NB4 (cell line): ENCODE measurements at places on chromosomes 7 and 10.

GRCh38 chr10:13440185-13441061 lies 88.4 kb downstream of the BEND7 start:
- peak; percentile 40 for DNase-seq

DNA sequence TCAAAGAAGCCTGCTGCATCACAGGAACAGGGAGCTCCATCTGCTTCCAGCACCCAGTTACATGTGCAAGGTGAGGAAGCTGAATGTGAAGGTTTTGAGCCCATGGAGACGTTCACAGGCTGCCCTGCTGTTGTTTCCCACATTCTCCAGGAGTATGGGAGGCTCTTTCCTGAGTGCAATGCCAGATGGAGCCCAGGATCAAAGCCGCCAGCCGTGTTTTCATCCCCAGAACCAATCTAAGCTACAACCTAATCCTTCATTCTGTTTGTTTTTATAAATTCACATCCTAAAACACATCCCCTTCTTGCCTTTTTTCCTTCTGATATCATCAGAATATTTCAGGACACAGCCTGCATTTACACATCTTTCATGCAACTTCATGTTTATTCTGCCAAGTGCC lies 98.9 kb upstream of the PRR15 start:
- DNase-seq: no peak

- DNase-seq: no peak
Observed at GRCh38 chr7:141706239-141707064, 1.7 kb upstream of the WEE2 start.

DNA sequence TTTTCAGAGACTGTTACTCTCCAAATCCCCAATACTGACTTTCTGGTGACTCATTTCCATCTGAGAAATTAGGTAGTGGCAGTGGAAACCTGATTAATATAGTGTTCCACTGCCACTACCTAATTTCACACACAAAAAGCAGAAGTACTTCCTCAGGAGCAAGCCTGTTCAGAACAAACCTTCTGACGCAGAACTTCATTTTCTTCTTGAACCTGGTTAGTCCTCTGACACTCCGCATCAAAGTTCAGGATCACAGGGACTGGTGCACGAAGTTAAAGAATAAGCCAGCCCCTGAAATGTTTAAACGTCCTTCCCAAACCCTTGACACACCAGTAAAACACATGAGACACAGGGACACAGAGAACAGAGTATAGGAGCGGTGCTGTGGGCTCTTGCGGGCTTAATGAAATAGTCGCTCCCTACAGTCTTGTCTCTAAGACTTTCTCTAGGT lies 4.4 kb downstream of the WDR91 start:
- DNase-seq: peak; percentile 48

- DNase-seq: no peak
Observed at GRCh38 chr7:121369462-121369861, 26.6 kb downstream of the FAM3C start.

DNA sequence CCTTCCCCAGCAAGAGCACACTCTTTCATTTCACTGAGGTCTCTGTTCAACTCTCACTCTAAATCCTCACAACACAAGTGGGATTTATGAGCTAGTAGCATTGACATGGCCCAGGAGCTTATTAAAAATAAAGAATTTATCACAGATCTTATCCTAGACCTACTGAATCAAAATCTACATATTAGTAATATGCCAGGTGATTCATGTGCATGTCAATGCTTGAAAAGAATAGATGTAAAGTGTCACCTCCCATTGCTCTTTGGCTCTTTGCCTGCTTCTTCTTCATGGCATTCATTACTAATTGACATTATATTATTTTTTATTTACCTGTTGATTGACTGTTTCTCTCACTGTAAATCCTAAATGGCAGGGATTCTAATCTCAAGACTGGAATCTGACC lies 459.2 kb upstream of the LRRTM3 start:
- DNase-seq: no peak

DNA sequence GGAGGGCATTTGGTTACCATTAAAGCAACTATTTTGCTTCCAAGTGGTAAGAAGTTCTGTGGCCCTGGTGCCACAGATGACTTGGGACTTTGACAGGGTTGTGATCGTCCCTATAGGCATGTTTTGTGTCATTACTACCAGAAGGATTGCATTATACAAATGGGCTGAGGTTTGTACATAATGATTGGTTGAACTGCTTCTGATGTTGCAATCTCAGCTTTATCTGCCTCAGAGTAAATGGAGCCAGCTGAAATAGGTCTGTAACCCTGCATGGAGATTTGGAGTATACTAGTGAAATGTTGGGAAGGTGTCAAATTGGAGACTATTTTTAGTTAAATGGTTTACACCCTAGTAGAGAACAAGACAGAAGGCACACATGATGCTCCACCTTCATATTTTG lies 46.1 kb upstream of the SEPTIN7 start:
- peak; percentile 39 for DNase-seq

DNA sequence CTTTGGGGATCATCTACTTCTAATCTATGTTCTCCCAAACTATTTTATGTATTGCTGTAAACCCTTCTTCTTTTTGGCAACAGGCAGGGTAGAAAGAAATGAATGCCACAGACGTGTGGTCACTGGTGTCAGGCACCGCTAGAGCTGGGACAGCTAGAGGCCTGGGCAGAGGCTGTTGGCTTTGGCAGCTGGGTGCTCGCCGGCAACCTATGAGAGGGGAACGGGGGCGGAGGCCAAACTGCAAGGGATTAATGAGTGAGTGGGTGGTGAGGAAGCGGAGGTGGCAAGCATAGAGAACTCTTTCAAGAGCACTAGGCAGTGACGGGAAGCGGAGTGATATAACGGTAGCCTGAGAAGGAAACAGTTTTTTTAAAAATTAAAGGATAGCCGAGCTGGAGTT lies 78.5 kb downstream of the CREB5 start:
- no peak for DNase-seq

- DNase-seq: no peak
Observed at GRCh38 chr7:15686957-15687545, 568 bp upstream of the MEOX2 start.

GRCh38 chr7:3464900-3465622 lies 164.0 kb downstream of the SDK1 start:
- DNase-seq: no peak

GRCh38 chr10:4249841-4250586 lies 465.0 kb upstream of the KLF6 start:
- no peak for DNase-seq

DNA sequence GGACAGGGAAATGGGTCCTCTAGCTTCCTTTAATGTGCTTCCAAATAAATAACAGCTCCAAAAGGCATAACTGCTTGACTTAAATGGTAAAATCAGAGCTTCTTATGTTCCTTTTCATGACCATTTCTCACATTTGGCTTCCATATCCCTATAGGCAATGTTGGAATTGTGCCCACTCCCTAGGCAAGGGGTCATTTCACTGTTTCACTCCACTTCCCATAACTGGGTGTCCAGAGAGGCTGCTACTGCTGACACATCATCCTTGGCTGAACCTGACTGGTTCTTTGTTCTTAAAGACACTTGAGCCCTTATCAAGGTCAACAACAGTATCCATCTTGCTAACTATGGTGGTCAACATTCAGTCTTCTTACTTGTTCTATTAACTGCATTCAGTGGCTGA lies 37.1 kb downstream of the PRTFDC1 start:
- no peak for DNase-seq

GRCh38 chr7:49812534-49812933 lies 39.1 kb downstream of the VWC2 start:
- peak; percentile 11 for DNase-seq

GRCh38 chr7:6622134-6622710 lies 6.8 kb downstream of the ZNF853 start:
- DNase-seq: no peak

DNA sequence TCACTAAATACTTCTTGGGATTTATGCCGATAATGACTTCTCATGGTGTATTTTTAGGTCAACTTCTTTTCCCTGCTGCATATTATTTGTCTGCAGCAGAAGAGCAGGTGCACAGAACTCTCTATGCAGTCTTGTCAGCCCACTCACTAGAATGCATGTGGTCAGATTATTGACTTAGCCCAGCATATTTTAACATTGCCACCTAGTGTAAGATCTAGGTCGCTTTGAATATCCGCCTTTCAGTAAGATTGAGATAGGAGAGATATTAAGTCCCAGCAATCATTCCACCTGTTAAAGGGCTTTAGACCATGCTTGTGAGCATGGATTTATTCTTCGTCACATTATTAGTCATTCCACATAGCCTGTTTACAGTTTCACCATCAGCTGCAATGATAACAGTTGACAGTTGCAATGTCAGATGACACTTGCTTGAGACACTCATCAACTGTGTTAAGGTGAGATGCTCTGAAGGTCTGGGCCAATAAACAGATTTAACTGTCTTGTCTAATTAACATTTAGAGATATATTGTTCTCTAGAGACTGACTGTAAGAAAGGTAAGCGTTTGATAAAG lies 491.7 kb downstream of the ARL4A start:
- DNase-seq: peak; percentile 50

DNA sequence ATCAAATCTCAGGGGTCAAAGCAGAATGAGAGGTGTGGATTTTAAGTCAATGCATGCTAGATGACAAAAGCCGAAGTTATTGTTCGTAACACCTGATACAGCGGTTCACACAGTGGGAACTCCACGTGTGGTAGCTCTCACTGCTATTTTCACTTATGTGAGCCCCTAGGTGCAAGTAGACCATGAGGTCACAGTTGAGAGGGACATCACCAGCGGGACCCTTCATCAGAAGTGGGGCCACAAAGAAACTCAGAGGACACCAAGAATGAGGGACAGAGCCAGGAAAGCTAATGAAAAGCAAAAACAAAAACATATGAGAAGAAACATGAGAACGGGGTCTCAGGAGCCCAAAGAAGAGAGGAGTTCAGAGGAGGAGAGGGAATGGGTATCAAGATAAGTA lies 63.5 kb downstream of the ADAM12 start:
- no peak for DNase-seq

- no peak for DNase-seq
Observed at GRCh38 chr10:54904833-54905232, 103.8 kb upstream of the PCDH15 start.

DNA sequence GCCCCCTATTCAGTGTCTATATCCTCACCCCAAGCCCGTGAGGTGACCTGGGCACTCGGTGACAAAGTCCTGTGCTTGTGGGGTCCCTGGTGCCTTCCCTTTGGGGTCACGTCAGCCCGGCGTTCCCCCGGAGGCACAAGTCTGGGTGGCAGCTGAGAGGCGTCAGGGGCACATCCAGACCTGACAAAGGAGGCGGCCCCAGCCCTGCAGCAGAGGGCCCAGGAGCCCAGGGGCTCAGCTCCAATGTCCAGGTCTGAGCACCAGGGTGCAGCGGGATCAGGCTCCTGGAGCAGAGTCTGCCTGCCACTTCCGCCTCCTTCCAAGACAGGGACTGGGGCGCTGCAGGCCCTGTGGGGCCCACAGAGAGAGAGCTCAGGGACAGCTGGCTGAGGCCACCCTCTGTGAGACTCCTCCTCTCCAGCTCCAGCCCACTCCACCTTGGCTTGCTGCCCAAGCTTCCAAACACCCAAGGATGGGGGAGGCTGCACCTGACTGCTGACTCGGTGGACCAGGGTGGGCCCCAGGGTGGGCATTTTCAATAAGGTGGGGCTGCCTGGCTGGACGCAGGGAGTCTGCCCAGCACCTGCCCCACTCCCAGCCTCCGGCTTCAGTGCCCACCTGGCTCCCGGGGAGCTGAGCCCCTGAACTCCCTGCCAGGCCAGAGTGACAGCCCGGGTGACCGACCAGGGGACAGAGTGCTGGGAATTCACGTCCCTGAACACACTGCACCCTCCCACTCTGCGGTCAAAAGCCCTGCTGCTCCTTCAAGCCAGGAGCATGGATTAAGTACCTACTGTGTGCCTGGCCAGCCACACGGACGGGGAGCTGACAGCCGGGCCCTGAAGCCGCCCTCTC lies 1.0 kb upstream of the KNDC1 start:
- peak; percentile 53 for DNase-seq

DNA sequence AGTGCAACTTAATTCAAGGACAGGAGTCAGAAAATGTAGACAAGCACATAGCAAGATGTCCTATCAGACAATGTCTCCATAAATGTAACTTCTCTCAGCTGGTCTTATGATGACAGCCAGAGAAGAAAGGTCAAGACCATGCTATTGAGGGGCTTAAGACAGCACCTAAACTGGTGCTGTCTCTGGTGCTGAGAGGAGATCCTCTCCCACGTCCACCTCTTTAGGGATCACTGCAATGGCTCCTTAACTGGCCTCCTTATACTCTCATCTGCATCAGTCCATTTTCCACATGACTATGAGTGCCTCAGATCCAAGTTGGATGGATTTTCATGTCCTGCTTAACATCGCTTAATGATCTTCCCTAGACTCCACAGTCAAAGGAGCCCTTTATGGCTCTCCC lies 210.6 kb downstream of the ARL4A start:
- peak; percentile 11 for DNase-seq

- DNase-seq: no peak
Observed at GRCh38 chr7:35865287-35865686, 64.4 kb downstream of the SEPTIN7 start.

DNA sequence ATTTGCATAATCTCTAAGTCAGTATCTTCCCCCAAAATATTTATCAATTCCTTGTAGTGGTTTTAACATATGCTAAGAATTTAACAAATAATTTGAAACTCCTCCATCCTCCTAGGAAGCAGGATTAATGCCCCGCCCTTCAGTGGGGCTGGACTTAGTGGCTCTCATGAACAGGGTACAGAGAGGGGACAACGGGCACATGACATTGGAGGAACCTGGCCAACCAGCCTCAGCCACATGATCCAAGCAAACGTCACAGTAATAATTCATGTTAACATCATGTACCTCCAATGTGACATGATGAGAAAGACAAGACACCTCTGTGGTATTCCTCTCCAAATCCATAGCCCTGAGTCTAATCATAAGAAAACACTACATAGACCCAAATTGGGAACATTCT lies 50.5 kb downstream of the NUDCD3 start:
- DNase-seq: no peak

GRCh38 chr10:87757685-87758084 lies 60.3 kb downstream of the ATAD1 start:
- no peak for DNase-seq

DNA sequence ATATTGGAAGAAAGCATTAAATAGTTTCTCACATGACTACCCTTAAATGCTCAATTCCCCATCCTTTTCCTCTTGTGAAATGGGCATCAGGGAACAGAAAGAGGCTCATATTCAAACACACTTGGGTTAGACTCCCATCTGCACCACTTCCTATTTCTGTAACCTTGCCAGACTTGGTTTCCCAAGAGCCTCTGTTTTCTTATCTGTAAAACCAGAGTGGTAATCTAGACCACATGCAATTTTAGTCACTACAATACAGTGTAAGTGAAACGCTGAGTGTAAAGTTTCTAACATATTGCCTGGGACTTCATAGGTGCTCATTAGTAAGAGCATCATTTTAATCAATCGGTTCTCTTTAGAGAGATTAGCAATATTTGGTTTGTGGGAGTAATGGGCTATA lies 136.3 kb downstream of the SORCS1 start:
- DNase-seq: peak; percentile 40

- DNase-seq: no peak
Observed at GRCh38 chr10:24502801-24503460, 220.8 kb downstream of the ARHGAP21 start.

GRCh38 chr10:58757352-58758065 lies 244.8 kb downstream of the BICC1 start:
- DNase-seq: no peak

- DNase-seq: no peak
Observed at GRCh38 chr7:31027161-31027965, 24.7 kb upstream of the ADCYAP1R1 start.

- no peak for DNase-seq
Observed at GRCh38 chr7:52500841-52501240, 534.6 kb upstream of the POM121L12 start.
